ENCODE measurements at places on chromosomes 1 and 21.

GRCh38 chr1:33151116-33151515 is 30.7 kb downstream of the TRIM62 start:
- no peak for DNase-seq

GRCh38 chr1:28326984-28327383 is 1.9 kb upstream of the MED18 start:
- no peak for DNase-seq

DNA sequence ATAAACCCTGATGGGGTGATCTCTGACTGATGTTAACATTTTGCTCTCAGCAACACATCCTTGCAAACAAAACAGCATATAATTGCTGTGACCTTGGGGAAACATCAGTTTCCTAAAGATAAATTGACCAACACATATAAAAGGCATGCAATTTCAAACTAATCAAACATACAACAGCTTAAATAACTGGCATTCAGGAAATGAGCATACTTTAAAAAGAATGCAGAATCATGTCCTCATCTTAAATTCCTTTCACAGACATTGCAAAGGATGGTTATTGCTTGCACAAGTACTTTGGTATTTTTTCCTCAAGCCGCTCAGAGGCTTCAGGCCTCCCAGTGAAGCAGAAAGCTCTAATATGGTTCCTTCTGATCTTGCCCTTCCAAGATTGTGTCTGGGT is 53.4 kb upstream of the RGS18 start:
- no peak for DNase-seq

DNA sequence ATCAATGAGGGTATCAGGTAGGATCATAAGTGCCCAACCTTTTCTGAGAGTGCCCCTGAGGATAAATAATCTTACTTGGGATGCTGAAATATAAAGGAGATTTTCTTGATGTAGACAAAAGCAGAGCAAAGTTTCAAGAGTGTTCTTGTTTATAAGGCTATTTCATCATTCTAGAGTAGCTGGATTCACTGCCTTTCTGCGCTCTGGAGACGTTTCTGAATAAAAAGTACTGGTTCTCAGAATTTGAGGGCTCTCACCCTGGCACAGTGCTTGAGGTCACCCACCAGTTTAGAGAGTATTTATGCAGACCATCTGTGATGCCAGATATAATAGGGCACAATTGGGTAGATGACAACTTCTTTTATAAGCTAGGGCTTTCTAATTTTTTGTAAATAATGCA is 103.3 kb downstream of the GDAP2 start:
- DNase-seq: no peak

- no peak for DNase-seq
Observed at GRCh38 chr1:3676581-3677470, 24.5 kb downstream of the TP73 start.

- no peak for DNase-seq
Observed at GRCh38 chr1:63042278-63042677, 258.3 kb downstream of the ATG4C start.

DNA sequence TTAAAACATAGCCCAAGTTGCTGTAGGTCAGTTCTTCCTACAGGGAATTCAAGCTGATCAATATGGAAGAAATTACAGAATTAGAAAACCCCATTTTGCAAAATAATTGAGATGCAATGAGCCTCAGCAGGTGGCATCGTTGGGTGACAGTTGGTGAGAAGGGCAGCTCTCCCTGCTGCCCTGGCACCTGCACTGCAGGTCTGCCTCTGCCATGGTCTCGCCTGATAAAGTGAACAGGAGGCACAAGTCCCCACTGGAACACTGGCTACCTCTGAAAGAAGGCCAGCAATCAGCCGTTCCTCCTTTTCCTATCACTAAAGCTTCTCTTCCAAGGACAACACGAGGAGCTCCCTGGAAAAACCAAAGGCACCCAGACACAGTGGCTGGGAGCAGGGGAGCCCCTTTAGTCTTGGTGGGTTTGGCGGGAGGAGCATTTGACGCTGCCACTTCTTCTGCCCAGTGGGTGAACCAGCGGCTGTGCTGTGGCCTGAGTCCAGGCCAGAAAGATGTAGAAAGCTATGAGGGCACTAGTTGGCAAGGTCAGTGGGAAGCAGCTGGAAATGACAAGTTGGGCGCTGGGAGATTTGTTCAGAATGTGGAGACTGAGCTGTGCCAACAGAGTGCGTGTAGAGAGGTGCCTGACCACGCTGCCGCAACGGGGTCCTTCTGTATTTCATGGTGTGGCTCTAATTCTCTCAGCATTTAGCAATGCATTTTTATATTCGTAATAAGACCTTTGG is 93.1 kb downstream of the RIPK4 start:
- DNase-seq: no peak

GRCh38 chr1:209800984-209801834 is 4.7 kb downstream of the IRF6 start:
- DNase-seq: no peak

DNA sequence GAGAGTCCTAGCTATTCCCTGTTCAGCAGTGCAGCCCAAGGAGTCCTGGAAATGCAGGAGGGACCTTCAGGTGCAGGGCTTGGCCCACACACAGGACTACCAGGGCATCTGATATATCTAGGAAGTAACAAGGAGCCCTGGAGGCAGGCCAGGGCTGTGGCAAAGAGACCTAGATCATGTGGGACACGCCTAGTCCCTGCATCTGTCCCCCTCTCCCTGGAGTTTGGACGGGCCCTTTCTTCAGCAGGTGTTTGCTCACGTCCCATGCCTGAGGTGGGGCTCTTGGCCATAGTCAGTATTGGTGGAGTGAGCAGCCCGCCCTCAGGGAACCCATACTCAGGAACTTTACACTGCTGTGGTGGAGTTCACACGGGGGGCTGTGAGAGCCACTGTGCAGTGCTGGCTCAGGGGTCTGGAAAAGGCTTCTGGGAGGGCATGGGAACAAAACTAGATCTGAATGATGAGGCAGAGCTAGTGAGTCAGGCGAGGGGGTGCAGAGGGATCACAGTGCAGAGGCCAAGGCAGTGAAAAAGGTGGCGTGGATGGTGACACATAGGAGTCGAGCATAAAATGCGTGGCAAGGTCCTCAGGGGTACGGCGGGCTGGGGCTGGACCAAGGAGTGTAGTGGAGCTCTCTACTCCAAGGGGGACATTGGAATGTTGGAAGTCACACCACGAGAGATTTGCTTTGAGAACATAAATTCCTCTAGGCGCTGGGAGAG is 25.6 kb downstream of the TMEM53 start:
- DNase-seq: no peak

GRCh38 chr1:156887734-156888133 is 5.8 kb upstream of the PEAR1 start:
- DNase-seq: no peak

- no peak for DNase-seq
Observed at GRCh38 chr1:165036403-165036802, 320.1 kb downstream of the LMX1A start.
